ENCODE measurements at places on chromosomes 5 and 9.
A peak's percentile ranks its signal among the peaks of the same experiment; 100 is the strongest.

GRCh38 chr5:57298985-57299491 is 125.2 kb downstream of the GPBP1 start:
- peak; percentile 27 for DNase-seq

GRCh38 chr5:173282916-173283315 is 45.3 kb downstream of the STC2 start:
- DNase-seq: no peak

DNA sequence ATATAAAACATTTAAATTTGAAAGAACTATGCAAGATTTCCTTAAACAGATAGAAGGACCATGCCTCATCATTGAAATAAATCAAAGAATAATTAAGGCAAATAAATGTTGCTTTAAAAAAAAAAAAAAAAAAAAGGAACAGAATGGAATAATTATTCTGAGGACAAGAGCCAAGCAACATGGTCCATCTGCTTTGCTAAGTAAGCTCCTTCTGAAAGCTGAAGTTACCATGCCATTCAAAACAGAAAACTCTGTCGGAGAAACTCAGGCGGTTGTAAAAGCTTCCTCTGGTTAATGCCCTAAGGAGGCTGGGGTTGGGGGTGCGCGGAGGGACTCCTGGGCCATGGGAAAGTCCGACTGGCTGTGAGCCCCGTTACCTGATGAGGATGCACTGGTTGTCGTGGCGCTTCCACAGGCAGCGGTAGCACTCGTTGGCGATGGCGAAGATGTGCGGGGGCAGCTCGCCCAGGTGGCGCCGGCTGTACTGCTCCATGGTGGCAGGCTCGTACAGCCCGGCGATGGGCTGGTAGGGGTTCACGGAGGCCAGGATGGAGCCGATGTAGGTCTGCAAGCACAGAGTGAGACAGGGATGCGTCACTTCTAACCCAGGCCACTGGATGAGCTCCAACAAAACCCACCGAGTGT is 141.7 kb downstream of the MYO10 start:
- DNase-seq: no peak

GRCh38 chr5:112534611-112535255 is 115.7 kb upstream of the EPB41L4A start:
- DNase-seq: no peak

GRCh38 chr5:179817890-179818745 is 2.6 kb upstream of the SQSTM1 start:
- DNase-seq: no peak

GRCh38 chr5:170861667-170861916 is 226 bp upstream of the RANBP17 start:
- no peak for DNase-seq

- DNase-seq: no peak
Observed at GRCh38 chr5:176441921-176442323, 6.3 kb upstream of the FAF2 start.

DNA sequence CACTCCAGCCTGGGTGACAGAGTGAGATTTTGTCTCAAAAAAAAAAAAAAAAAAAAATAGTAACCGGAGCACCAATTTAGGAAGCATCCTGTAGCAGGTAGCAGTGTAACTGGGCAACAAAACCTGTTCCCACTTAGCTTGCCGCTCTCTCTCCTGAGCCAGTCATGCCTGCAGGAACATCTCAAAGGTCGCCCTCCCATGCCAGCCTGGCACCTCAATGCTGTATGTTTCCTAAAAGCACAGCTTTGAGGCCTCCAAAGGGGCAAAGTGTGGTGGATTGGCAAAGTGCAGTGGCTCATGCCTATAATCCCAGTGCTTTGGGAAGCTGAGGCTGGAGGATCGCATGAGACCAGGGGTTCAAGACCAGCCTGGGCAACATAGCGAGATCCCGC is 22.3 kb upstream of the FUBP3 start:
- no peak for DNase-seq

GRCh38 chr5:111606194-111606593 is 93.9 kb upstream of the STARD4 start:
- no peak for DNase-seq

DNA sequence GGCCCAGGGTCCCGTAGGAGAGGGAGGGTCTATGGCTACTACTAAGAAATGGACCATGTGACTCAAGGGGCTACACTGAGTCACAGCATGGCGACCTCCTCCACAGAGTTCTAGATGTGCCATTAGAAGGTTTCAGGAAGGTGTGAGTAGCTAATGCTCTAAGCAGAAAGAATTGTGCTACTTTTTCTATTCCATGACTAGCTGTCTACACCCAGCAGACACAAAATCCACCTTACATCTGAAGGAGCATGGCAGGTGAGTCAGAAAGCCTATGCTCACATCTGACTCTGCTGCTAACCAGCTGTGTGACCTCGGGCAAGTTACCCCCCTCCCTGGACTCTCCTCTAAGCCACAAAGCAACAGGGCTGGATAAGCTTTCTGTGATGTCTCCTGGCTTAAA is 14.4 kb upstream of the MEIKIN start:
- no peak for DNase-seq

- DNase-seq: no peak
Observed at GRCh38 chr9:123250504-123250903, 17.9 kb downstream of the STRBP start.

DNA sequence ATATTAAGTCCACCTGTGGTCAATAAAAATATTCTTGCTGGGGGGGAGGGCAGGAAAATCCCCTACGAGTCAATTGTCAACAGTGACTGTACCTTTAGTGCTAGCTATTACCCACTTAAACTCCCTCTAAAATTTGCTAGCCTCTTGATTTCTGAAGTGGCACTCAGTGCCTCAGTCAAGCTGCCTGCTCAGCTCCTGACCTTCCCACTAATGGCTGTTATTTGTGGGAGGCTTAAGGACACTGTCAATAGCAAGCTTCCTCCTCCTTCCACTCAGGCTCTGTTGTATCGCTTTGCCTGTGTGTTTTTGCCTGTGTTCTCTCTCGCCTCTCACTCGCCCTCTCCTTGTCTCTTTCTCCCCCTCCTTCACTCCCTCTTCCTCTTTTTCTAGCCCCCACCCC is 140.8 kb downstream of the BNC2 start:
- DNase-seq: peak; percentile 85

- DNase-seq: no peak
Observed at GRCh38 chr5:4348919-4349318, 753.3 kb downstream of the IRX1 start.

- no peak for DNase-seq
Observed at GRCh38 chr9:125317704-125318103, 56.1 kb downstream of the GAPVD1 start.

DNA sequence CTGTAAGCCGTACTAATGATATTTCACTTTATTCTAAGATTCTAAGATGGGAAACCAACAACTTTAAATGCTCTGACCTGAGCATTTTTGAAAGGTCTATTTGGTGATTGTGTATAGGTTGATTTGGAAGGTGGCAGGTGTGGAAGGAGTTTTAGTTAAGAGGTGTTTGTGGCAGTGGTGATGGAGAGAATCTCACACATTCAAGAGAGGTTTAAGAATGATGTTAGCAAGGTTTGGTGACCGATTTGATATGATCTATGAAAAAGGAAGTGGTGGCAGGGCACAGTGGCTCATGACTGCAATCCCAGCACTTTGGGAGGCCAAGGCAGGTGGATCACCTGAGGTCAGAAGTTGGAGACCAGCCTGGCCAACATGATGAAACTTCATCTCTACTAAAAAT is 319.2 kb upstream of the CD180 start:
- no peak for DNase-seq

DNA sequence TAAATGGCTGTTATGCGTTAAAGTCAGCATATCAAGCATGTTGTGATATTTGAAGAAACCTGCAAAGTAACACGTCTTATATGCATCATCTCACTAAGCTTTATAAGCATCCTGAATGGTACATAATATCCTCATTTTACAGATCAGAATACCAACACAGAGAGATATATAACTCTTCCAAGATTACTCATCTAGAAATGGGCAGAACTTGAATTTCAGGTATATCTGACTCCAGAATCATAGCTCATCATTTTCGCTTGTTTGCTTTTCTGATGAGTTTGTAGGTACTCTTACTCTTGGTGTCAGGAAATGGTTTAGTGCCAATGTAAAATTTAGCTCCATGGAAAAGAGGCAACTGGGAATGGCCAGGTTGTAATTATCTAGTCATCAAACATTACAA is 232.3 kb upstream of the ANKH start:
- DNase-seq: no peak

DNA sequence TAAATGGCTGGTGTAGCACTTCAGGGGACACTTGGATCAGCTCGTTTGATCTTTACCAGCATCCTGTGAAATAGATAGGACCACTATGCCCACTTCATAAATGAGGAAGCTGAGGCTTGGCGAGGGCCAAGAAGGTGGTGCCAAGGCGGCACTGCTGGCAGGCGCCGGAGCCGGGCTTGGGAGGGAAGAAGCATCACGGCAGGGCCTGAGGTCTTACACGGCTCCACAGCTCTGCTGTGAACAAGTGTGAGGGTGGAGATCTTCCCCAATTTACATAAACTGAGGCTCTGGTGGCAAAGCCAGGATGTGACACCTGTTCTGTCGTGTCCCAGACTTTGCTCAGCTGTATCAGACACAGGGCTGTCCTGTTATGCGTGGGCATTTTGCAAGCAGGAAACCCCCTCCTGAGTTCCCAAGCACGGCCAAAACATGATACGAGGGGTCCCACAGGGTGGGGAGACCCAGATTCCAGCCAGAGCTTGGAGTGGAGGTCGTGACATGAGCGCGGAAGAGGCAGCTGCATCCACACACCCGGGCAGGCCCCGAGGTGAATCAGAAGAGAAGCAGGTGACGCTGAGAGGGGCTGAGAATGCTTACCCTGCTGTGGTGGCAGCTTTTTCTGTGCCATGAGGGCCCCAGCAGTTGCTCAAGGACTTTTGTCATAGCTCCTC is 117.5 kb upstream of the BOD1 start:
- no peak for DNase-seq

DNA sequence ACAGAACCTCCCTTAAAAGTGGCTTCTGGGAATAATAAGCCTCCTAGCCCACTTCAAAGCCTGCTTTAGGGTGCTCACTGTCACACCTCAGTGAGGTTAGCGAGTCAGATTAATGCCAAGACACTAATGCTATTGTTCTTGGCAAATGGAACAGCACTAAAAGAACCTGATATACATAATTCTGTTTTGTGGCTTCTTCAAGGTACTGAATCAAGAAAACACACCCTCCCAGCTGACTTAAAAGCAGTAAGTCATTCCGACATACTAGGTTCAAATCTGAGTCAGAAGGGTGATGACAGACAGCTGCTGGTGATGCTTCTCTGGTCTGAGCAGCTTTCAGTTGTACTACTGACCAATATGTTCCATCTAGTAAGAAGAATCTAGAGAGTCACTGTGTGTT is 121.6 kb downstream of the OXCT1 start:
- DNase-seq: no peak

- no peak for DNase-seq
Observed at GRCh38 chr5:73431204-73431851, 17.2 kb downstream of the FOXD1 start.

- DNase-seq: no peak
Observed at GRCh38 chr9:128102196-128102595, 25.3 kb downstream of the PTGES2 start.

DNA sequence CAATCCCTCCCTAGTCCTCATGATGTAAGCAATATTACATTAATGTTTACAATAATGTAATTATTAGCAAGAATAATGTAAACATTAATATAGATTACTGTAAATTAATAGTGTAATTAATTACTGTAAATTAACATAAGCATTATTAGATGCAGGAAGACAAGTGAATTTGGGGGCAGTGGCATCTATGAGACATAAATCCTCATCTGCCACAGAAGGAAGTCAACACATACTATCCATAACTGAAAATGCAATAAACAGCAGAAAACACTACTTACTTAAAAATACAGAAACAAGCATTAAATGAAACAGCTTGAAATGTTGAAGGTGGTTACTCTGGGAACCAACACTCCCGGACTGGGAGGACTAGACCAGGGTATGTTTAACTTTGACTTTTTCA is 685 bp upstream of the NIPSNAP3A start:
- no peak for DNase-seq

- DNase-seq: no peak
Observed at GRCh38 chr9:26744191-26744965, 148.2 kb downstream of the CAAP1 start.

GRCh38 chr5:178223828-178224335 is 8.7 kb downstream of the PHYKPL start:
- DNase-seq: no peak

- DNase-seq: no peak
Observed at GRCh38 chr5:179475208-179475751, 75.1 kb upstream of the RUFY1 start.

- DNase-seq: peak; percentile 55
Observed at GRCh38 chr9:100595391-100596199, 17.7 kb downstream of the CAVIN4 start.

GRCh38 chr5:176697934-176698538 is 50.8 kb downstream of the TSPAN17 start:
- no peak for DNase-seq

GRCh38 chr9:132842124-132843044 is 35.7 kb downstream of the AK8 start:
- no peak for DNase-seq

DNA sequence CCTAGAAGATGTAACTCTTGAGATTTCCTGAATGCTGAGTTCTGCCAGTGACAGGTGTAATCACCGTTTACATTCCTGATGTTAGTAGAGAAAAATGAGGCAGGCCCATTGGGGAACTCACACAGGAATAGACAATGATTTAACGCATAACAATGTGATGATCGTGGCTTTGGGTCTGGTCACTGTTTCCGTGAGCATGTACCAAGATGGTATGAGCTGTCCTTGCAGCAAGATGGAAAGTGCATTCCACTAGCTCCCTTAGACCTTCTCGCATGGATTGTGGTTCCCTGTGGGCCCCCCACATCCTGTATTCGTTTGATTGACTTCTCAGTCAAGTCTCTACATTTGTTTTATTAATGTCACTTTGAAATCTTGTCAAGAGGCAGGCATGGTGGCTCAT is 124.0 kb upstream of the DAP start:
- DNase-seq: no peak

GRCh38 chr9:114805670-114806525 is at the start of gene TNFSF15:
Gene TNFSF15 (minus strand): TSS chr9:114806039. CDS start chr9:114806012, 27 bp downstream.
- DNase-seq: no peak

DNA sequence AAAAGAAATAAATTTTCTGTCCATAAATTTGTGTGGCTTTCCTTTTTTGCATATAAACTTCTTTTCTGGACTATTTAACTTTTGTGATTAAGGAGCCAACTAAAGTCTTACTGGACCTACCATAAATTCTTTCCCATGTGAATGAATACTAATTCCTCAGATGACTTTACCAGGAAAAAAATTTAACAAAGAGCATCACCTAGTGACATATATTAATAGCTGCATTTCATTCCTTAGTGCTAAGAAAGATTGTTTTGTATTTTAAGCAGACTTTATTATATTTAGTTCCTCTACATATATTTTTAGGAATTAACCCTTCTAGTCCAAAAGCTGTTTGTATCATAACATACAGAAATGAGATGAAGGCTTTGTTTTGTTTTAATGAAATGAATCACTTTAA is 64.4 kb downstream of the C9orf85 start:
- DNase-seq: no peak

DNA sequence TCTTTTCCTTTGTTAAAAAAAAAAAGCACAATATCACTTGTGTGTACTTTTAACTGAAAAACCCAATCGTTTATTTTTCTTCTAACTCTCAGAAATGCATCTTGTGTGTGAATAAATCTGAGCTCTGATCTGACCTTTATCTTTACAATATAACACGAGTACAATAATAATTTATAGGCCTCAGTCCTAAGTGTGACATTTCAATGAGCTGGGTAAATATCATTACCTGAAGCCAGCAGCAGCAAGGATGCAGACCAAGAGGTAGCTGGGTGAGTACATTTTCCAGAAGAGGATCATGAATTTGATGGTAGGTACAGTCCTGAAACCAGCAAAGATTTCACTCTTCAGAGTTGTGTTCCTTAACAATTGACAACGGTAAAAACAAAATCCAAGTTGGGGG is 264.0 kb upstream of the KIF2A start:
- no peak for DNase-seq

All from NCI-H1436 (cell line).